H1 (cell line): ENCODE measurements at places on chromosomes 1 and 21. TPM values are rescaled to one million over a fixed set of nuclear protein-coding genes. Genes with fewer than 3 reads are reported as not detected.
A peak's percentile ranks its signal among the peaks of the same experiment; 100 is the strongest.

DNA sequence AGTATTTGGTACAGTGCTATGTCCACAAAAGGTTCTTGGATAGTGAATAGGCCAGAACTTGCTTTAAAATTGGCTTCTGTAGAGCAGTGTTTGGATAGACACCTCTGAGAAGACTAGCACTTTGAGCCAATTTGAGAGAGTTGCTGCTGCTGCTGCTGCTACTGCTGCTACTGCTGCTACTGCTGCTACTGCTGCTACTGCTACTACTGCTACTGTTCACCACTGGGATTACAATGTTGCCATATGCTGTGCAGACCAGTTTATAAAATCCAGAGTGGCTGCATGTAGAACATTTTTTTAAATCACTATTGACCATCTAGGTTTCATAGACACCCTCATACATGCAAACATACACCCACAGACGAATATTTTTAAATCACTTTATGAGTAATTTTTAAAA, 15.3 kb downstream of the GORAB start:
- no peaks in the 10 kb centered on the region for H3K27me3 ChIP-seq
- no peak for DNase-seq
- H3K36me3 ChIP-seq: peaks cover 62% of the 10 kb centered on the region
- no peak overlapping the region for H3K4me3 ChIP-seq

DNA sequence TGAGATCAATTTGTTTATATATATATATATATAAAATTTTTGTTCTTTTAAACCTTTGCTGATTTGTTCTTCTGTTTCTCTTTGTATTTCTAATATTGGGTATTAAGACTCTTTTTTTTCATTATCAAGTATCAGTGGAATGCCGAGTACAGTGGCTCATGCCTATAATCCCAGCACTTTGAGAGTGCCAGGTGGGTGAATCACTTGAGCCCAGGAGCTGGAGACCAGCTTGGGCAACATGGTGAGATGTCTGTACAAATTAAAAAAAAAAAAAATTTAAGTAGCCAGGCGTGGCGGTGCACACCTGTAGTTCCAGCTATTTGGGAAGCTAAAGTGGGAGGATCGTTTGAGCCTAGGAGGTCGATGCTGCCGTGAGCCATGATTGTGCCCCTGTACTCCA, 67.1 kb downstream of the MAST2 start:
- no peak for DNase-seq
- no peaks in the 10 kb centered on the region for H3K27me3 ChIP-seq
- no peaks in the 10 kb centered on the region for H3K4me1 ChIP-seq
- no peaks in the 10 kb centered on the region for H3K36me3 ChIP-seq

GRCh38 chr1:222420633-222421032, 127.3 kb downstream of the HHIPL2 start:
- no peak for DNase-seq
- H3K36me3 ChIP-seq: no peaks in the 10 kb centered on the region
- H3K27ac ChIP-seq: no peak overlapping the region
- no peak overlapping the region for H3K4me3 ChIP-seq
- no peaks in the 10 kb centered on the region for H3K4me1 ChIP-seq

GRCh38 chr1:197521118-197521739, 253.2 kb downstream of the CRB1 start:
- no peaks in the 10 kb centered on the region for H3K4me1 ChIP-seq
- no peak overlapping the region for H3K27ac ChIP-seq
- H3K36me3 ChIP-seq: no peaks in the 10 kb centered on the region
- no peaks in the 10 kb centered on the region for H3K27me3 ChIP-seq
- no peak for DNase-seq

IL22RA1 gene
- 0.17 and 0.21 TPM in 2 replicates for total RNA-seq

- no peak for DNase-seq
- no peak overlapping the region for H3K4me3 ChIP-seq
- H3K27ac ChIP-seq: no peak overlapping the region
- no peaks in the 10 kb centered on the region for H3K27me3 ChIP-seq
Measured at GRCh38 chr1:118190561-118190960, 5.5 kb upstream of the SPAG17 start.

- H3K27me3 ChIP-seq: no peaks in the 10 kb centered on the region; the same call in 1 of the 2 replicates
- H3K4me3 ChIP-seq: no peak overlapping the region
- no peak overlapping the region for H3K27ac ChIP-seq
- no peak for DNase-seq
Measured at GRCh38 chr1:17795081-17795809, 40.1 kb downstream of the ACTL8 start.

- no peaks in the 10 kb centered on the region for H3K27me3 ChIP-seq
- no peak for DNase-seq
- no peaks in the 10 kb centered on the region for H3K36me3 ChIP-seq
- no peaks in the 10 kb centered on the region for H3K4me1 ChIP-seq
- H3K4me3 ChIP-seq: no peak overlapping the region
Measured at GRCh38 chr1:179021873-179022272, 3.8 kb upstream of the FAM20B start.

DNA sequence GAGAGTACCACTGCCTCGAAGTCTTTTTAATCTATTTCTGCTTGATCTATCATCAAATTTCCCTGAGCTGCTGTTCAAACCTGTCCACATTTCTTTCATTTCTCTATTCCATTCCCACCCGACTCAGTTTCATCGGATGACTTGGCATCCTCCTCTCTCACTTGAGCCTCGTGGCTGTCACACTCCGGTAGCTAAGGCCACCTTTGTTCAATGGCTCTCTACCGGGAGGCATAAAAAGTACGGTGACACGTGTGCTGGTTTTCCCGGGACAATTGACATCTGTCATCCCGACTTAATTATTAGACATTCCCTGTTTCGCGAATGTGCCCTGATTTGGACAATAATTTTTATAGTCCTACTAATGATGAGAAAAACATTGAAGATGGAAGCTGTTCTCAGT, 22.6 kb downstream of the MIS18A start:
- DNase-seq: no peak
- no peak overlapping the region for H3K27ac ChIP-seq
- no peaks in the 10 kb centered on the region for H3K27me3 ChIP-seq
- H3K4me3 ChIP-seq: no peak overlapping the region
- H3K36me3 ChIP-seq: no peaks in the 10 kb centered on the region
- H3K4me1 ChIP-seq: no peaks in the 10 kb centered on the region

GRCh38 chr1:29513357-29513756, 277.0 kb downstream of the PTPRU start:
- H3K4me1 ChIP-seq: no peaks in the 10 kb centered on the region
- peak; percentile 69 for DNase-seq
- no peaks in the 10 kb centered on the region; the same call in 1 of the 2 replicates for H3K27me3 ChIP-seq
- no peak overlapping the region for H3K4me3 ChIP-seq

DNA sequence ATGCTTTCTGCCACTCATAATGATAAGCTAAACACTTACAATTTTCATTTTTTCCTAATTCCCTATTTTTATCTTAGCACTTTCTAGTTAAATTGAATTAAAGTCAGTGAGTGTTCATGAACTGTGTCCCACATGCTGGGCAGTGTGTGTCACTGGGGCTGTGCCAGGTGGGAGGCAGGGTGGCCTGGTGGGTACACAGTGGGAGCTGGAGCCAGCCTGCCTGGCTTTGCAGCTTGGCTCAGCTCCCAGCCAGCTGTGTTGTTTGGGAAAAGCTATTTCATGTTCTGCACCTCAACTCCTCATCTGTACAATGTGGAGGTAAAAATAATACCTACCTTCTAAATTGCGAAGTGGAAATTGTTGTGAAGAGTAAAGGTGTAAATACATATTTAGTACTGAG, 238.4 kb downstream of the PLA2G4A start:
- no peaks in the 10 kb centered on the region for H3K4me1 ChIP-seq
- H3K27ac ChIP-seq: no peak overlapping the region
- no peaks in the 10 kb centered on the region for H3K27me3 ChIP-seq
- no peak overlapping the region for H3K4me3 ChIP-seq
- no peak for DNase-seq

- DNase-seq: no peak
- H3K4me3 ChIP-seq: no peak overlapping the region
- H3K36me3 ChIP-seq: no peaks in the 10 kb centered on the region
- no peak overlapping the region for H3K27ac ChIP-seq
- H3K4me1 ChIP-seq: peaks cover 17% of the 10 kb centered on the region
Measured at GRCh38 chr1:25711555-25712298, 88.3 kb upstream of the SELENON start.

- H3K27me3 ChIP-seq: no peaks in the 10 kb centered on the region
- no peaks in the 10 kb centered on the region for H3K4me1 ChIP-seq
- H3K36me3 ChIP-seq: no peaks in the 10 kb centered on the region
Measured at GRCh38 chr1:159892944-159893343, 7.0 kb downstream of the CFAP45 start.

OR6K3 gene
- total RNA-seq: not detected in 2 replicates

DNA sequence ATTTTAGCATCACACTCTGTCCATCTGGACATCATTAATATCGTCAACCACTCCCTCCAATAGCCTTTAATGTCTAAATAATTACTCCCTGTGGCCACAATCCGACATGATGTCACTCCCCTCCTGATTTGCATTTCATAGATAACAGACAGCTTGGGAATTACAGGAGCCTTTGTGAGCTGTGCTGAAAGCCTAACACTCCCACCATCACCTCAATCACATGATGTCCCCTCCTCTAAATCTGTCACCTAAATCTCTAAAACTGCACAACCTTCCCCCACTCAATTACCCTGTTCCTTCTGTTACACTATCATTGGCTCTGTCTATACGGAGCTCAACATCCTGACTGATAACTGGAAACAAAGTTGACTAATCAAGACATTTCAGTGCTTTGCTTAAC, 14.3 kb downstream of the NHLH2 start:
- no peaks in the 10 kb centered on the region for H3K36me3 ChIP-seq

OR10Z1 gene
- total RNA-seq: not detected in 2 replicates

GRCh38 chr1:216095400-216095799, 327.8 kb downstream of the USH2A start:
- no peak overlapping the region for H3K27ac ChIP-seq
- H3K27me3 ChIP-seq: no peaks in the 10 kb centered on the region
- H3K4me1 ChIP-seq: no peaks in the 10 kb centered on the region

DNA sequence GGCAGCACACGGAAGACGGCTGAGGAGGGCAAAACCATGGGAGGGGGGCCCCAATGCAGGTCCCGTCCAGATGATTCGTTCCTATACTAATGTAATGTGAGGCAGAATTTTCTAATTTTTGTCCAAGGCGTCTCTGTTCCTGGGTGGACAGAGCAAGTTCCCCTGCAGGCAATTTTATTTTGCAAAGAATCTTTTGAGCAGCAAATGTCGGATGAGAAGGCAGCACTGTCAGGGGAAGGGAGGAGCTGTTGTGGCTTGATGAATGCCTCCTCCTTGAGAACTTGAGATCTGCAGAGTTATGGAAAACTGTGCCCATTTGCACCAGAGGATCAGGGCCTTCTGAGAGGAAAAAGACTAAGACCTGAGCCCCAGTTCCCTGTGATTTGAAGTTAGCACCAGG, 17.3 kb downstream of the SLC1A7 start:
- H3K36me3 ChIP-seq: no peaks in the 10 kb centered on the region
- no peak overlapping the region for H3K27ac ChIP-seq
- H3K4me1 ChIP-seq: peaks cover 20% of the 10 kb centered on the region
- no peaks in the 10 kb centered on the region for H3K27me3 ChIP-seq

DNA sequence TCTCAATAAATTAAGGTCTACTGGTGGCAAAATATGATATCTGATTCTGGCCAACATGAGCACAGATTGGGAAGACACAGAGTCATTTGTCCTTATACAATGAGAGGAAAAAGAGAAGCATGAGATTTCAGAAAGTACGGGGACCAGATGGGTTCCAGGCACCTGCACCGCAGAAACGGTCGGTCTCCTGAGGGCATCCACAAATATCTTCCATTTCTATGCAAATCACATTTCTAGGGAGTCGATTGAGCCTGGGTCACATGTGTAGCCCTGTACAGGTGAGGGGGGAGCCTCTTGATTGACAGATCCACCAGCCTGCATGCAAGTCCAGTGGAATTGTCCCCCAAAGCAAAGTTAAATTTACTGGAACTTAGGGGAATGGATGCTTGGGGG, 415.6 kb downstream of the NPHP4 start:
- peak; percentile 8 for DNase-seq
- H3K27ac ChIP-seq: no peak overlapping the region
- no peaks in the 10 kb centered on the region for H3K4me1 ChIP-seq
- H3K36me3 ChIP-seq: no peaks in the 10 kb centered on the region
- no peak overlapping the region for H3K4me3 ChIP-seq

- peaks cover 12% of the 10 kb centered on the region for H3K4me1 ChIP-seq
- no peaks in the 10 kb centered on the region for H3K36me3 ChIP-seq
- no peaks in the 10 kb centered on the region for H3K27me3 ChIP-seq
- DNase-seq: no peak
- no peak overlapping the region for H3K27ac ChIP-seq
Measured at GRCh38 chr1:94011709-94012595, 102.7 kb upstream of the GCLM start.
